ENCODE measurements at places on chromosomes 1 and 21. TPM values are rescaled to one million over a fixed set of nuclear protein-coding genes. Genes with fewer than 3 reads are reported as not detected.

GRCh38 chr1:5734414-5734813 lies 257.8 kb downstream of the NPHP4 start:
- no peak for DNase-seq
- no peaks in the 10 kb centered on the region for H3K27me3 ChIP-seq
- H3K4me1 ChIP-seq = no peaks in the 10 kb centered on the region
- H3K27ac ChIP-seq = no peak overlapping the region
- H3K4me3 ChIP-seq = no peak overlapping the region
- no peaks in the 10 kb centered on the region for H3K36me3 ChIP-seq

DNA sequence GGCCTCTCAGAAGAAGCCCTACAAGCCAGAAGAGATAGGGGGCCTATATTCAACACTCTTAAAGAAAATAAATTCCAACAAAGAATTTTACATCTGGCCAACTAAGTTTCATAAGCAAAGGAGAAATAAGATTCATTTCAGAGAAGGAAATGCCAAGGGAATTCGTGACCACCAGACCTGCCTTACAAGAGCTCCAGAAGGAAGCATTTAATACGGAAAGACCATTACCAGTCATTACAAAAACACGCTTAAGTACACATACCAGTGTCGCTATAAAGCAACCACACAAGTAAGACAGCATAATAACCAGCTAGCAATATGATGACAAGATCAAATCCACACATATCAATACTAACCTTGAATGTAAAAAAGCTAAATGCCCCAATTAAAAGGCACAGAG lies 704.9 kb upstream of the CHRM3 start:
- no peak overlapping the region for H3K27ac ChIP-seq
- no peak overlapping the region for H3K4me3 ChIP-seq
- no peaks in the 10 kb centered on the region for H3K4me1 ChIP-seq
- no peaks in the 10 kb centered on the region for H3K27me3 ChIP-seq

DNA sequence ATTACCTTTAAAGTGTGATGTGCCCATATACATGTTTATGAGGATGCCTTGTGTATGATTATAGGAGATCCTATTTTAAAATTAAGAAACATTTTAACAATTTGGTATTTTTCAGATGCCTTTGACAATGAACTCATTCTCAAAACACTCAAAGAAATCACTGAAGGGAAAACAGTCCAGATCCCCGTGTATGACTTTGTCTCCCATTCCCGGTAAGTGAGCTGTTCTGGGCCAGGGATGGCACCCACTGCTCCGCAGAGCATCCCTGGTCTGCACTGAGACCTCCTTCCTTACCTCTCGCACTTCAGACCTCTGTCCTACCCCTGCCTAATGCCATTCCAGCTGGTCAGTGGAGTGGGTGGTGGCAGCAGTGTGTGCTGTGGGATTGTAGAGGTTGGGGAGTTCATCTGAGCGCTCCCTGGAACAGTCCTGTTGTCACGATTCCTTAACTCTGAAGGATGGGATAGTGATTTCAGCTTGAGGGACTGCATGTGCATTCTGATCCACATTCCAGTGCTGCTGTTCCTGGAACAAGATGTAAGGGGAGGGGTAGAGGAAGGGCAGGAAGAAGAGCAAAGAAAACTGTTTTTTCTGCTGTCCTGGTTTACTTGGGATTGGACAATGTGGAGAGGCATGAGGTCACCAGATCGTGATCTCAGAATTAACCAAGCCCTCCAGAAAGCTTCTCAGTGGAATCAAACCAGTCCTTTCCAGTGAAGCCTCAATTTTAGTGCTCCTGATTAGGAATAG lies 63.9 kb downstream of the UCK2 start:
- H3K36me3 ChIP-seq = no peaks in the 10 kb centered on the region
- no peak overlapping the region for H3K4me3 ChIP-seq
- H3K27ac ChIP-seq = no peak overlapping the region
- no peaks in the 10 kb centered on the region for H3K27me3 ChIP-seq
- H3K4me1 ChIP-seq = no peaks in the 10 kb centered on the region

DNA sequence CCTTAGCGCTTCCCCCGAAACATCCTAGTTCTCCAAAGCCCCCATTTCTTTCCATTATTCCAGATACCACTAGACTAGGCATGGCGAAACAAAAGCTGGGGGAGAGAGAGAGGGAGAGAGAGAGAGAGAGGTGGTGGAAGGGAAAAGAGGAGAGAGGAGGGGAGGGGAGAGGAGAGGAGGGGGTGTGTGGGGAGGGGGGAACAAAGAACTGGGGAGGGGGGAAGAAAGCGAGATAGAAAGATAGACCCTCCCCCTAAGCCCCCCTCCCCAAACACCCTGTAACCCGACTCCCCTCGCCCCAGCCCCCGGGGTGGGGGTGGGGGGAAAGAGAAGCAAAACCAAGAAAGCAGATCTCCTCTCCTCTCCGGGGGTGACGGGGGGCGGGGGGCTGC lies 352 bp downstream of the MEX3A start:
- no peaks in the 10 kb centered on the region for H3K36me3 ChIP-seq
- peak overlapping the region; percentile 85 for H3K27ac ChIP-seq
- no peaks in the 10 kb centered on the region for H3K27me3 ChIP-seq
- no peak for DNase-seq
- H3K4me3 ChIP-seq = peak overlapping the region; percentile 97
- no peaks in the 10 kb centered on the region for H3K4me1 ChIP-seq

DNA sequence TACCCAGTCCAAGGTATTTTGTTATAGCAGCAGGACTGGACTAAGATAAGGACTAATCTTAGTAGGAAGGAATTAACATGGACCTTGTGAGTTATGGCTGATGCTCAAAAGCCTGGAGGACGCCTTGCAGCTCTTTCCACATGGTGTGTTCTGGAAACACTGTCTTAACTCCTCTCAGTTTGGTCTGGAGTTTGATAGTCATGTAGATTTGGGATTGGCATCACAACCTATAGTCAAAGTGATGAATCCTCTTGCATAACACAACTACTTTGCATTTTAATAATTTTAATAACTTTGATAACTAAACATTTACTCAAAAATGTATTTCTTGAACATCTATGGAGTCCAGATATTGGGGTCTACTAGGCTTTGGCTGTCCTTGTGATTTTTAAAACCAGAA lies 293.7 kb downstream of the KIF26B start:
- no peak overlapping the region for H3K4me3 ChIP-seq
- no peaks in the 10 kb centered on the region for H3K27me3 ChIP-seq
- no peak overlapping the region for H3K27ac ChIP-seq
- no peaks in the 10 kb centered on the region for H3K36me3 ChIP-seq
- no peak for DNase-seq

DNA sequence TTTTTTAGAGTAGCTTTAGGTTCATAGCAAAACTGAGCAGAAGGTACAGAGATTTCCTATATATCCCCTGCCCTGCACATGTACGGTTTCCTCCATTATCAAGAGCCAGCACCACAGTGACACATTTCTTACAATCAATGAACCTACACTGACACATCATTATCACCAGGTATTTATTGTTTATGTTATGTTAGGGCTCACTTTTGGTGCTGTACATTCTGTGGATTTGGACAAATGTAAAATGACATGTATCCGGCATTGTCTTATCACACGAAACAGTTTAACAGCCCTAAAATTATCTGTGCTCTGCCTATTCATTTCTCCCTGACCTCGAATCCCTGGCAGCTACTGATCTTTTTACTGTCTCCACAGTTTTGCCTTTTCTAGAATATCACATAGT lies 93.7 kb upstream of the DPH5 start:
- no peak overlapping the region for H3K4me3 ChIP-seq
- no peaks in the 10 kb centered on the region for H3K4me1 ChIP-seq
- no peak overlapping the region for H3K27ac ChIP-seq
- H3K36me3 ChIP-seq = no peaks in the 10 kb centered on the region
- no peak for DNase-seq

Gene CFHR4
- total RNA-seq = 0.14 TPM

GRCh38 chr21:25515484-25516405 lies 91.5 kb downstream of the MRPL39 start:
- H3K4me3 ChIP-seq = no peak overlapping the region
- no peaks in the 10 kb centered on the region for H3K36me3 ChIP-seq
- H3K27me3 ChIP-seq = no peaks in the 10 kb centered on the region
- no peak overlapping the region for H3K27ac ChIP-seq
- DNase-seq = no peak

Gene VANGL2
- 1.2 TPM for total RNA-seq

DNA sequence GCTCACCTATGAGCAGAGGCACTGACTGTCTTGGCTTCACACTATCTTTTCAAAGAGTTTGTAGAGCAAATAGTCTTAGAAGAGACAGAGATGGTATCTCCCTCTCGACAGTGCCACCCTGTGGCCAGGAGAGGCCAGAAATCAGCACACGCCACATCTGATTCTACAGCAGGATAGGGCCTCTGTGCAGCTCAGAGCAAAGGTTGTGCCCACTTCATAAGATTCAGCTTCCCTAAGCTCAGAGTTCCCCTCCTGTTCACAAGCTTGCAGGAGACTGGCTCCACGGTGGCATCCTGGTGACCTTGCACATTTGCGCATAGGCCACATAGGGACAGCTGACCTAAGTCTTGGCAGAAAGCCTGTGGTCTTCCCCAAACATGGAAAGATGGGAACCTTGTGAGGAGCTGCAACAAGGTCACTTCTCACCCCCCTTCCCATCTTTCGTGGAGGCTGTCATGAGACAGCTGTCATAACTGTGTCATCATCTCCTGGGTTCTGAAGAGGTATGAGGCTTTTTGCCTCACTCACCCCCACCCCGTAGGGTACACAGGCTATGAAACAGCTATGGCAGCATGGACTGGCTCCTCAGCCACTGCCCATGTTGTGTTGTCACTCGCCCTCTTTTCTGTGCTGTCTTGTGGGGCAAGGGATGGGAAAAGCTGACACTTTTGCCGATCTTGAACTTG lies 3.0 kb downstream of the ITLN2 start:
- no peak for DNase-seq
- H3K27me3 ChIP-seq = no peaks in the 10 kb centered on the region
- H3K27ac ChIP-seq = no peak overlapping the region
- no peaks in the 10 kb centered on the region for H3K4me1 ChIP-seq
- no peaks in the 10 kb centered on the region for H3K36me3 ChIP-seq

DNA sequence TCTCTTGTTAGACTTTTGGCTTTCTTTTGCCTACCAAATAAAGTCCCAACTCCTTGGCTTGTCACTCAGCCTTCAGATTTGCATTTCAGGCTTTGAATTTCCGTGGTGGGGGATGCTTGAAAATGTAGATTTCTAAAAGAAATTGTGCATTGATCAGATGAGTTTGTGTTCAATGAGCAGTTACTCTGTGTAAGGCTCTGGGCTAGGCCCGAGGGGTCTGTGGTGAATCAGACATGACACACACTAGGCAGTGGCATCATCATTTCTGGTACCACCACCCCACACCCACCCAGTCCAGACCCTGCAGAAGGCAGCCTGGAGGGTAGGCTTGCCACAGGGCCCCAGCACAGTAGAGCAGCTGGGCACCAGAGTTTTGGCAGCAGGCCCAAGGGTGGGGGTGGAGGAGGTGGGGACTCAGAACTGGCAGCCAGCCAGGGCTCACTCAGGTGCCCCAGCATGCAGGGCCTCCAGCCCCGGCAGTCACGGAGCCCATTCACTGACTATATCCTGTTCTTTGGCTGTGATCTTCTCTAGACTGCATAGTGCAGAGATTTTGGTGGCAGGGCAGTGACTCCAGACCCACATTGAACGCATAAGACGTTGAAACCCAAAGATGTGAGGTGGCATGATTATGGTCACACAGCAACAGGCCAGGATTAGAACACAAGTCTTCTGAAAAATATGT lies 97.2 kb upstream of the ARTN start:
- no peaks in the 10 kb centered on the region for H3K36me3 ChIP-seq
- no peak for DNase-seq
- H3K4me3 ChIP-seq = no peak overlapping the region
- no peaks in the 10 kb centered on the region for H3K27me3 ChIP-seq

Gene SPRR1A
- not detected for total RNA-seq

Gene CGN
- total RNA-seq = 0.29 TPM

- no peak for DNase-seq
- H3K27me3 ChIP-seq = no peaks in the 10 kb centered on the region
- H3K27ac ChIP-seq = no peak overlapping the region
- H3K36me3 ChIP-seq = no peaks in the 10 kb centered on the region
Measured at GRCh38 chr21:33368124-33368523, 35.1 kb upstream of the IFNGR2 start.

Gene NMNAT1
- 1.8 TPM for total RNA-seq

Gene KRTAP12-3
- total RNA-seq = not detected

GRCh38 chr1:10306435-10306834 lies 92.4 kb upstream of the PGD start:
- no peaks in the 10 kb centered on the region for H3K36me3 ChIP-seq
- no peak overlapping the region for H3K4me3 ChIP-seq
- no peaks in the 10 kb centered on the region for H3K27me3 ChIP-seq

DNA sequence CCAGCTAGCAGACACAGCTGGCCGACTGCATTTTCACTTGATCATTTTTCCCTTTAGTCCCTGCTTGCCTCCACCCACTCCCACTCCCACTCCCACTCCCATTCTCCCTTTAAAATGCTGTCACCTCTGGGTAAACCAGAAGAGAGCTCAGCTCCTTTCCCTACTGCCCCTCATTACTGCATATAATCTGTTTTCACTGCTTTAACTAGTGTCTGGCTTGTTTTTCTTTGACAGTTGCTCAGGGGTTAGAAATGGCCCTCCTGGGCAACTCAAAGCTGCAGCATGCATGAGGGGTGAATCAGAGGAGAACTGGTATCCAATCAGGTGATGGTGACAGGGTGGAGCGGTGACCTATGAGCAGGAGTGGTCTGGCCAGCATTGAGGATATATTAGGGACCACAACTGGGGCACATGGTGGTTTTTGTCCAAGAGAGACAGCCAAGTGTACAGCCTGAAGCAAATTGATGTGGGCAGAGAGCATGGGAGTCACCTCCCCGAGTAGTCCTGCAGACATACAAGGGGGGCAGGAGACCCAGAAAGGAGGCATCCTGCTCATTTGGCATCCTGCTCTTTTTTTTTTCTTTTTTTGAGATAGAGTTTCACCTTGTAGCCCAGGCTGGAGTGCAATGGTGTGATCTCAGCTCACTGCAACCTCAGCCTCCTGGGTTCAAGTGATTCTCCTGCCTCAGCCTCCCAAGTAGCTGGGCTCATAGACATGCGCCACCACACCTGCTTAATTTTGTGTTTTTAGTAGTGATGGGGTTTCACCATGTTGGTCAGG lies 42.6 kb upstream of the SRSF10 start:
- H3K4me3 ChIP-seq = no peak overlapping the region
- DNase-seq = peak; percentile 48
- no peaks in the 10 kb centered on the region for H3K36me3 ChIP-seq
- peak overlapping the region; percentile 92 for H3K27ac ChIP-seq

Gene ADGRL4
- 19.0 TPM for total RNA-seq

Gene HSD11B1
- total RNA-seq = 2.0 TPM

All from uterus (tissue), 4 donors.